MCF 10A (cell line): ENCODE measurements at places on chromosomes 2 and 18. TPM values are rescaled to one million over a fixed set of nuclear protein-coding genes. Genes with fewer than 3 reads are reported as not detected.
A peak's percentile ranks its signal among the peaks of the same experiment; 100 is the strongest.

- no peaks in the 10 kb centered on the region for H3K27me3 ChIP-seq
- H3K27ac ChIP-seq, result peak overlapping the region; percentile 78
- H3K4me3 ChIP-seq, result peak overlapping the region; percentile 39
- H3K4me1 ChIP-seq, result peaks cover 39% of the 10 kb centered on the region
These were observed 237.3 kb downstream of the OSR1 start for GRCh38 chr2:19120941-19121750.

DNA sequence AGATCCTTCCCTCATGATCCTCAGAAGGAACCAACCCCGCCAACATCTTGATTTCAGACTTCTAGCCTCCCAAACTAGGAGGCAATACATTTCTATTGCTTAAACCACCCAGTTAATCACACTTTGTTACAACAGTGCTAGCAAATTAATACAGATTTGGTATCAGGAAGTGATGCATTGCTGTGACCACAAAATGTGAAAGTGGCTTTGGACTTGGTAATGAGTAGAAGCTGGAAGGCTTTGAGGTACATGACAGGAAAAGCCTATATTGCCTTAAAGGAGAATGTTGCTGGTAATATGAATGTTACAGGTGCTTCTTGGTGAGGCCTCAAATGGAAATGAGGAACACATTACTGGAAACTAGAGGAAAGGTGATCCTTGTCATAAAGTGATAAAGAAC is 260.3 kb downstream of the SATB2 start:
- no peak for DNase-seq
- no peak overlapping the region for H3K4me3 ChIP-seq
- no peaks in the 10 kb centered on the region for H3K4me1 ChIP-seq
- H3K36me3 ChIP-seq, result no peaks in the 10 kb centered on the region

DNA sequence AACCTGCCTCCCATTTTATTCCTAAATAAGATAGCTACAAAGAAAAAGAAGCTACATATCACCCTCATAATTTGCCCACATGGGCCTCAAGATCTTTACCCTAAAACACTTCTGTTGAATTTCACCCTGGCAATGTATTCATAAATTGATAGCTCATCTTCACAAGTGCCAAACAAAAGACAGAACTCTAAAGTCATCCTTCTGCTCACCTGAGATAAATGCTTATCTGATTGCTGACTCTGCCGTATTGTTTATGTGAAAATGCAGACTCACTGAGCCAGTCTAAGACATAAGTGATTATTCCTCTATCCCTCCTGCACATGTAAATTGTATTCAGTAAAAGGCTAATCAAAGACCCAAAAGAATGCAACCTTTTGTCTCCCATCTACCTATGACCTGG is 2.0 kb downstream of the RDH14 start:
- peaks cover 17% of the 10 kb centered on the region for H3K36me3 ChIP-seq
- H3K27ac ChIP-seq, result peak overlapping the region; percentile 94
- H3K4me3 ChIP-seq, result peak overlapping the region; percentile 91
- peaks cover 16% of the 10 kb centered on the region for H3K4me1 ChIP-seq
- H3K27me3 ChIP-seq, result no peaks in the 10 kb centered on the region

Gene NBAS
- 46.4 and 55.6 TPM in 2 replicates for total RNA-seq

DNA sequence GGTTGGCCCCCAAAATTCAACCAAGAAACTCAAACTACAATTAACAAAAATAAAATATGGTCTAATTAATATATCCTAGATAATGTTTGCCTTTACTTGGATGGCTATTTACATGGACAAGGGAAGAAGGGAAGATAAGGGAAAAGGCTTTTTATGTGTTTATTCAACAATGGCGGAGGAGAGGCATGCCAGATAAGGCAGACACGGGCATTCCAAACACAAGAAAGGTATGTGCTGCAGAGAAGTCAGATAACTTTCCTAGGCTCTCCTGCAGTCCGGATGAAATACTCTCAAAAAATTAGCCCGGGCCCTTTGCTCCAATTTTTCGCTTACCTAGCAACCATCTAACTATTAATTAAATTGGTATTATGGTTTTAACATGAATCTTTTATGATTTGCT is 5.1 kb upstream of the TTR start:
- no peaks in the 10 kb centered on the region for H3K4me1 ChIP-seq
- H3K27me3 ChIP-seq, result no peaks in the 10 kb centered on the region
- no peaks in the 10 kb centered on the region for H3K36me3 ChIP-seq
- no peak overlapping the region for H3K27ac ChIP-seq
- no peak overlapping the region for H3K4me3 ChIP-seq
- no peak for DNase-seq

Gene RNF144A
- total RNA-seq, result 0.21 and 0.47 TPM in 2 replicates

Gene GCC2
- 29.8 and 39.7 TPM in 2 replicates for total RNA-seq

Gene VWA3B
- not detected in 2 replicates for total RNA-seq

DNA sequence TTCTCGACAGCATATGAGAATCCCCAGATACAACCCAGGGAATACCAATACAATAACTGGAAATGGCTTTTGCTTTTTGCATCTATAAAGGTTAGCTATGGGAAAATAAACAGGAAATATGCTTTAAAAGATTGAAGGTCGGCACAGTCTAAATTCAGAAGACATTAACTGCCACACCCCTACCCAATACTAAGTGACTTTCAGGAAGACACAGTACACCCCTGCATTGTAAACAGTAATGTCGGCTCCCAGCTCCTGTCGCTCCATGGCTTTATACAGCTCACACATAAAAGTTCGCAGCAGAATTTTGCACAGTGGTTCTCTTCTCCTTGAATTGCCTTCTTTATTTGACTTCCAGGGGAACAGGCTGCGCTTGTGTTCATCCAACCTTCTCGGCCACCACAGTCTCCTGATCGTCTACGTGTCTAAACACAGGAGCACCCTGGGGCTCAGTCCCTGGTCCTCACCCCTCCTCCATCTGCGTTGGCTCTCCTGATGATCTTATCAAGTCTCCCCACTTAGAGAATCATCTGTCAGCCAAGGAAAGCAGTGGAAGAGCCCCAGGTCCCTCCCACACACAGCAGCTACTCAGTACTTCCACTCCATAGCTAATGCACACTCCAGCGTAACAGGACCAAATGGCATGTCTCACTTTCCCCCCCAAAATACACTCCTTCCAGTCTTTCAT is 22.7 kb downstream of the CYB5A start:
- DNase-seq, result no peak
- H3K4me3 ChIP-seq, result no peak overlapping the region
- no peak overlapping the region for H3K27ac ChIP-seq
- H3K36me3 ChIP-seq, result no peaks in the 10 kb centered on the region
- no peaks in the 10 kb centered on the region for H3K27me3 ChIP-seq

DNA sequence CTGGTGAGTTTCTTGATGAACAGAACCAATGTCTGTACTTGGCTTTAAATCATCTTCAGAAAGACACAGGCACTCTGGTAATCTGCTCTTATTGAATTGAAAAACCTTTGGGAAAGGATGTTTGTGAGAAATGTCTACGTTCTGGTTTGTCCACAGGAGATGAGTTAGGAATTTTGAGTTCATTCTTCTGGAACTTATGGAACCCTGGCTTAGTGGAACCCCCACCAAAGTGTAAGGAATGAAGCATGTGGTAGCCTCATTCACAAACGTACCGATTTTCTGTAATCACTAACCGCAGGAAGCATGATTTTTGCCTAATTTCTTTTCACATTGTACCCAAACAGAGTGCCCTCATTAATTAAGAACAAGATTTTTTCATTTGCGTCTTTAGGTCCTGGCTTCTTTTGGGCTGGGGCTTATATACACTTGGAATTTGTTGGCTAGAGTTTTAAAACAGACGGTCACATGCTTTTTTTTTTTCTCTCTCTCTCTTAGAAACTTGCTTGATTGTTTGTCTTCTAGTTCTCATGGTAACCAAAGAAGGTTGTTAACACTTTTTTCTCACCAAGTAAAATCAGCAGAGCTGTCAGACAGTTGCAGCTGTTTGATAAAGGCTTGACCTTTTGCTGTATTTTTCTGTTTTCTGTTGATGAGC is 314.1 kb upstream of the THUMPD2 start:
- no peaks in the 10 kb centered on the region for H3K36me3 ChIP-seq
- H3K27ac ChIP-seq, result no peak overlapping the region
- no peak overlapping the region for H3K4me3 ChIP-seq
- no peaks in the 10 kb centered on the region for H3K27me3 ChIP-seq

Gene DNER
- total RNA-seq, result 49.2 and 62.6 TPM in 2 replicates

Gene BMP10
- total RNA-seq, result not detected in 2 replicates

Gene TUBA3E
- not detected in 2 replicates for total RNA-seq

Gene TRPM8
- not detected in 2 replicates for total RNA-seq

Gene AUP1
- 138 and 140 TPM in 2 replicates for total RNA-seq

- no peaks in the 10 kb centered on the region for H3K36me3 ChIP-seq
- H3K27ac ChIP-seq, result no peak overlapping the region
- peaks cover 2% of the 10 kb centered on the region for H3K4me1 ChIP-seq
- H3K4me3 ChIP-seq, result no peak overlapping the region
These were observed 187.3 kb upstream of the CHST9 start for GRCh38 chr18:27372386-27372785.

DNA sequence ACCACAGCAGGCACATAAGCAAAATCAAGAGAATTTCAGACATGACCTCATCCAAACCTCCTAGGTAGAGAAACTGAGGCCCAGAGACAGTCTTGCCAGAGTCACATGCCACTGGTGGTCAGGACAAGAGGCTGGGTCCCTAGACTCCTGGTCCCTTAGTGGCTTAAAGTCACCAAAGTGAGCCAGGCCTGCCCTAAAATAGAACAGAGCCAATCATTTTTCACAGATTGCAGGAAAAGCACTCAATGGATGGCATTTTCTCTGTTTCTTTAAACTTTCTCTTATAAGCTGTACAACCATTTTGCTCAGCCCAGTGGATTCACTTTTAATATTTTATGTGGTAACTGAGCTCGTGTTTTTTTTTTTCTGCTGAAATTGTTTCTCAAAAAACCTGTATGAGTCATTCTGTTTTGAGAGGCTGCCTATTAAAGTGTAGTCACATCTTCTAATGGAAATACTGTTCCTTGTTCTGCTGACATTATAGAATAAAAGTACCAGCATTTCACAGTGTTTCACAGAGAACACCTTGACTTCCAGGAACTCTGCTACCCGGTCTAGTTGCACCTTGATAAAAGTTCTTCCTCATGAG is 29.6 kb downstream of the STEAP3 start:
- H3K4me3 ChIP-seq, result peak overlapping the region; percentile 38
- no peaks in the 10 kb centered on the region for H3K27me3 ChIP-seq
- peaks cover 40% of the 10 kb centered on the region for H3K4me1 ChIP-seq
- peaks cover 61% of the 10 kb centered on the region for H3K36me3 ChIP-seq

Gene MFSD6
- 19.7 and 29.0 TPM in 2 replicates for total RNA-seq

Gene MFSD2B
- total RNA-seq, result 0.26 TPM in 1 of 2 replicates, not detected in the other

Gene GPR35
- total RNA-seq, result 0.42 and 0.81 TPM in 2 replicates

Gene IGFBP2
- total RNA-seq, result 18.3 and 32.0 TPM in 2 replicates

Gene CHRND
- not detected in 2 replicates for total RNA-seq

GRCh38 chr2:23293063-23293462 is 91.9 kb upstream of the KLHL29 start:
- H3K4me3 ChIP-seq, result no peak overlapping the region
- peak; percentile 66 for DNase-seq
- H3K36me3 ChIP-seq, result no peaks in the 10 kb centered on the region
- H3K4me1 ChIP-seq, result peaks cover 6% of the 10 kb centered on the region

Gene CBLN2
- total RNA-seq, result not detected in 2 replicates

DNA sequence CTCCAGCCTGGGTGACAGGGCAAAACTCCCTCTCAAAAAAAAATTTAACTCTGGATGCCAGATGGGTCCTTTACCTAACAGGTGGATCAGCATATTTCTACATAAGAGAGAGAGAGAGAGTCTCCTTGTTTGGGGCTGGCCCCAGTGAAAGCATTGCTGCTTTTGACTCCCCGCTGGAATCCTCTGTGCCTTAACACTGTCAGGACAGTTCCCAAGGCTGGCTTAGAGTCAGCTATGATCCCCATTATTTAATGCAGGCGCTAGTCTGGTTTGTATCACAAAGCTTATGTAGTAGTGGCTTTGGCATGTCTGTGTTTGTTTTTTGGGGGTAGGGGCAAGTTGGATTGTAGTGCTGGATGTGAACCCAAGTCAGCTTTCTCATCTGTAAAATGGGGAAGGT is 9.4 kb downstream of the INPP4A start:
- peaks cover 15% of the 10 kb centered on the region for H3K4me1 ChIP-seq
- DNase-seq, result no peak
- no peak overlapping the region for H3K27ac ChIP-seq
- H3K36me3 ChIP-seq, result no peaks in the 10 kb centered on the region
- H3K27me3 ChIP-seq, result no peaks in the 10 kb centered on the region
- no peak overlapping the region for H3K4me3 ChIP-seq

Gene ALLC
- not detected in 2 replicates for total RNA-seq

DNA sequence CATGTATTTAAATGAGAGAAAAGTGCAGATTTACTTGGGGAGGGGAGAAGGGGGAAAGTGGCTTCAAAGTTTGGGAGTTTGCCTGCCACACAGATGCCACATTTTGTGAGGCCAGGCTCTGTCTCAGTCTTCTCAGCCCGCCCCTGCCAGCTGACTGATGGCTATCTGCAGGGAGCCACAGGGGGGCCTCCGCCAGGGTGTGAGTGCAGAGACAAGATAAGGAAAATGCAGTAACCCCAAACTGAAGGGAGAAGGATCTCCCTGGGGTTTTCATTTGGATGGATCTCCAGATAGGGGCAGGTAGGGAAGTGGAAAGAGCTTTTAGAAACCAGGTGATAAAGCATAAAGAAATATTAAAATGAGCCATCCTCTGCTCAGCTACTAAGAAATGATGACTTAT is 128.8 kb downstream of the ZNF521 start:
- H3K4me3 ChIP-seq, result no peak overlapping the region
- H3K4me1 ChIP-seq, result no peaks in the 10 kb centered on the region
- H3K36me3 ChIP-seq, result no peaks in the 10 kb centered on the region
- no peaks in the 10 kb centered on the region for H3K27me3 ChIP-seq

GRCh38 chr2:88117973-88118372 is 9.9 kb downstream of the FABP1 start:
- H3K4me1 ChIP-seq, result no peaks in the 10 kb centered on the region
- DNase-seq, result no peak
- no peak overlapping the region for H3K4me3 ChIP-seq
- no peaks in the 10 kb centered on the region for H3K36me3 ChIP-seq
- H3K27ac ChIP-seq, result no peak overlapping the region

- no peak for DNase-seq
- H3K27ac ChIP-seq, result no peak overlapping the region
- H3K4me1 ChIP-seq, result peaks cover 11% of the 10 kb centered on the region
- H3K36me3 ChIP-seq, result no peaks in the 10 kb centered on the region
These were observed 161.6 kb downstream of the RNF152 start for GRCh38 chr18:61731178-61731577.

GRCh38 chr2:200275295-200276013 is 31.0 kb upstream of the SPATS2L start:
- peaks cover 21% of the 10 kb centered on the region for H3K4me1 ChIP-seq
- no peak for DNase-seq
- no peaks in the 10 kb centered on the region for H3K36me3 ChIP-seq
- no peak overlapping the region for H3K4me3 ChIP-seq
- H3K27ac ChIP-seq, result no peak overlapping the region
- no peaks in the 10 kb centered on the region for H3K27me3 ChIP-seq

GRCh38 chr2:237159006-237159911 is 73.6 kb downstream of the COPS8 start:
- H3K36me3 ChIP-seq, result no peaks in the 10 kb centered on the region
- H3K4me1 ChIP-seq, result peaks cover 4% of the 10 kb centered on the region
- H3K4me3 ChIP-seq, result no peak overlapping the region
- no peak overlapping the region for H3K27ac ChIP-seq
- no peaks in the 10 kb centered on the region for H3K27me3 ChIP-seq
- no peak for DNase-seq

GRCh38 chr2:238450440-238450861 is 23.7 kb downstream of the ASB1 start:
- no peak overlapping the region for H3K27ac ChIP-seq
- no peaks in the 10 kb centered on the region for H3K27me3 ChIP-seq
- H3K4me1 ChIP-seq, result no peaks in the 10 kb centered on the region
- peaks cover 55% of the 10 kb centered on the region for H3K36me3 ChIP-seq

Gene CCDC121
- total RNA-seq, result 0.61 and 2.3 TPM in 2 replicates

GRCh38 chr2:81266106-81266505 is 961.6 kb upstream of the LRRTM1 start:
- peak; percentile 55 for DNase-seq
- H3K4me1 ChIP-seq, result no peaks in the 10 kb centered on the region
- H3K27me3 ChIP-seq, result no peaks in the 10 kb centered on the region
- H3K4me3 ChIP-seq, result no peak overlapping the region
- no peak overlapping the region for H3K27ac ChIP-seq

Gene OBSL1
- total RNA-seq, result 29.0 and 29.8 TPM in 2 replicates
